Prostate gland (tissue), 2 donors: ENCODE measurements at places on chromosomes 7 and 10. TPM values are rescaled to one million over a fixed set of nuclear protein-coding genes. Genes with fewer than 3 reads are reported as not detected.

HHEX gene
- 3.0 TPM for total RNA-seq

TEX47 gene
- 1.8 TPM for total RNA-seq

DNA sequence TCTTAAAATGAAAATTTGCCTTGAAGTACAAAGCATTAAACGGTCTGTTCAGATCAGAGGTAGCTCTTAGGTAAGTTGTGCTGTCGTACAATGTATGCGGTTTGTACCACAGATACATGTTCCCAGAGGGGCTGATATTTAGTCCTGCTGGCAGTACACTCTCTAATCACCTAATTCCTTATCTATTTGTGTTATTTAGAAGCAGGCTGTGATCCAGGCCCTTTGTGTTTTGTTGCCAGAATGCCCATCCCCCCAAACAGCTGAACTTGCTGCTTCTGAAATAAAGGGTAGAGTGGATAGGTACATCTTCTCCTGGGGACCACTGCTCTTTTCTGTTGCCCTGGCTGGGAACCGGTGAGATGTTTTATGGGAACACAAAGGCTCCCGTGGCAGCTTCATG, 84.5 kb downstream of the SND1 start:
- DNase-seq = no peak

- no peak for DNase-seq
Observed at GRCh38 chr10:121822180-121822579, 105.7 kb downstream of the ATE1 start.

DNA sequence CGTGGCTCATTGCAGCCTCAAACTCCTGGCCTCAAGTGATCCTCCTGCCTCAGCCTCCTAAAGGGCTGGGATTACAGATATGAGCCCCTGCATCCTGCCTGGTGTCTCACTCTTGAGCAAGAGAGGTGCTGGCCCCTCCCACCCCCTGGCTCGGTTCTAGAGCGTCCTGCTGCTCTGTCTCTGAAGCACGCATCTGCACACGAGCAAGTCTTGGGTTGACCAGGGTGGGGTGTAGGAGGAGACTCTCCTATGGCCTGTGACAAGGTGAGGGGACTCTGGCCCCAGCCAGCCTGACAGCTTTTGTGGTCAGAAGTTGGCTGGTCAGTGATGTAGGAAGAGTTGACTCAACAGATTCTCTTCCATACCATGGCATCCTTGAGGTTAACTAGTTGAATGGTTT, 110.7 kb upstream of the CARD11 start:
- DNase-seq = no peak

CFAP46 gene
- 9.3 TPM for total RNA-seq

GRCh38 chr10:69866246-69866687, 64.6 kb downstream of the COL13A1 start:
- DNase-seq = no peak

GRCh38 chr7:138116892-138117291, 40.6 kb downstream of the AKR1D1 start:
- no peak for DNase-seq

DNA sequence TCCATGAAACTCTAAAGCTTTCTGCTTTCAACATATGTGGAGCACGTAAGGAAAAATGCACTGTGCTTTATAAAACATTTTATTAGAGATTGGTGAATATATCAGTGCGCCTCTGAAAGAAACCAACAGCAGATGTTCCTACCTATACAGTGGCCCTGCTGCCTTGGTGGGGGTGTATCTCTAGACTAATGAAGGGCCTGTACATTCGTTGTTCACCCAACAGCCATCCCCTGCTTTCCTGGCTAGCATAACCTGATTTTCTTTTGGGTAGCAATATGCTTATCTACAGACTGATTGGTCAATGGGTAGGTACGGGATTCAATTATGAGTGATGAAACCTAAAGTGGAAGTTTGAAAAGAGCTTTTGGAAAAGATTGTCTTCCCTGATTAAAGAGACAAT, 119.7 kb upstream of the FAM133B start:
- DNase-seq = no peak

DNA sequence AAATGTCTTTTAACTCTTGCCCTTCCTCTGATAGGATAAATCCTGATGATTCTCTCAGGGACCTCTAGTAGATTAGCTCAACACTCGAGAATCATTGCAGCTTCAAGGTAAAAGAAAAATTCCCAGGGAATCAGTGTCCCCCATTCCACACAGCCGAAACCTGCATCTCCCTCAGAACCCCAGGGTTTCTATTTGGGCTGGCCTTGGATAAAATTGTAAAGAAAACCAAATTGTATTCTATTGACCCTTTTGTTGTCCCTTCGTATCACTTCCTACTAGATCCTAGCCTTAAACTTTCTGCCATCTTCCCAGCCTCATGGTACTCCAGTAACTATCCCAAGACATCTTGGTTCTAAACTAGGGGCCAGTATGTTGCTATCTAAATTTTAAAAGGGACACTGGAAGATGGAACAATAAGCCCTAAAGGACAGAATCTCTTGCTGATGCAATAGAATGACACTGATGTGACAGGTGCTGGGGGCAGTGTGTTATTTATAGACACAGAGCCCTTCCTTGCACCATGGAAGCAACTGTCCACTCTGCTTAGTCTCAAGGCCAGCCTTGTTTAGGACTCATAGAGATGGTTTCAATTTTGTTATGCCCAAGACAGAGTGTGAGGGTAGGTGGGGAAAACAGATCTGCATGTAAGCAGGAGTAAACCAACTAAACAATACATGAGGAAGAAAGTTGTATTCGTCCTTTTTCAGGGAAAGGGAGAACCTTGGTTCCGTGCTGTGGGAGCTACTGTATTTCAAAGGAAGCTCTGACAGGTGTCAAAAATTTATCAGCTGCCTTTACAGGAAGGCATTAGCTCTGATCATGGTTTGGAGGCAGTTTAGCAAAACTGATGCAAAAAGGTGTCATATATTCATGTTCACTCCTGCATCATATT, 7.6 kb downstream of the ASB15 start:
- no peak for DNase-seq

- no peak for DNase-seq
Observed at GRCh38 chr10:45204954-45205775, 110.2 kb downstream of the OR13A1 start.

DNA sequence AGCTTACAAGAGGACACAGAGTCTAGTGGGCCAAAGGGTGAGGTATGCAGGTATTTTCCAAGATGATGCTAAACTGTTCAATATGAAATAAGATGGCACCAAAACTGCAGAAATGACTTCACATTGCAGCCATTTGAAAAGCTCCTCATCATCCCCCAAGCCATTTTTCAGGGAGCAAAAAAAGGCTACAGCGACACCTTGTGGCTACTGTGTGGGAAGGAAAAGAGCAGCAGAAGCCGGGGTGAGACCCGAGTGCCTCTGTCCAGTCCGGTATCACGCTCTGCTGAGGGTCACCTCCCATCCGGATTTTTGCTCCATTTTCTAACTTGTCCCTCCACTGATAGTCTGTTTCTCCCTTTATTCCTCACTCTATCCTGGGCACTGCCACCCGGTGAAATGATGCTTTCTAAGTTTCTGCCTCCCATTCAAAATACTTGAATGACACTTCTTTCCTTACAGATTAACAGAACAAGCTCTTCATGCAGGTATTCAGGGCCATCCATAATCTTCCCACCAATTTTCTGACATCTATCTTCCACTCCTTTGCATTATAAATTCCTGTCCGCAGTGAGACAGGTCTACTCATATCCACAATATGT, 220.2 kb downstream of the DGKI start:
- no peak for DNase-seq

GRCh38 chr10:13928451-13928850, 341.7 kb downstream of the PRPF18 start:
- no peak for DNase-seq

GRCh38 chr10:132336064-132336746, 4.2 kb downstream of the LRRC27 start:
- DNase-seq = no peak

GRCh38 chr7:47413526-47414341, 168.2 kb downstream of the TNS3 start:
- DNase-seq = no peak

DNA sequence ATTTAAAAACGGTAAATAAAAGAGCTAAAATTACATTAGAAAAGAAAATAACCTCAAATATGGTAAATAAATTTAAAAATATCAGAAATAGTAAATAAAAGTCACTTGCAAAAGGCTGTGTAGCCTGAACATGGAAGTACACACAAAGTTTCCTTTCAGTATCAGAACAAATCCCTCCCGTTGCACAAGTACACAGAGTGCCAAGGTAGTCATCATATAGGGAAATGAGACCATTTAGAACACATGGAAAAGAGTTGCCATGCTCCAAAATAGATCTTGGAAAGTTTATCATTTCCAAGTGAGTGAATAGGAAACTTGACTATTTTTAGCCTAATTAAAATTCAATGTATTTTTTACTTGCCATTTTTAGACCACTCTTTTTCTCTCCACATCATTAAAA, 11.6 kb downstream of the CALCR start:
- no peak for DNase-seq

- DNase-seq = no peak
Observed at GRCh38 chr7:70182521-70182920, 584.2 kb downstream of the AUTS2 start.

PNLIPRP3 gene
- not detected for total RNA-seq

- DNase-seq = no peak
Observed at GRCh38 chr7:28433699-28434219, 21.4 kb downstream of the CREB5 start.

ZKSCAN5 gene
- 13.2 TPM for total RNA-seq

CLEC5A gene
- total RNA-seq = 1.1 TPM

CPA2 gene
- not detected for total RNA-seq

GRCh38 chr7:66880053-66880452, 41.0 kb upstream of the TMEM248 start:
- DNase-seq = no peak

DNA sequence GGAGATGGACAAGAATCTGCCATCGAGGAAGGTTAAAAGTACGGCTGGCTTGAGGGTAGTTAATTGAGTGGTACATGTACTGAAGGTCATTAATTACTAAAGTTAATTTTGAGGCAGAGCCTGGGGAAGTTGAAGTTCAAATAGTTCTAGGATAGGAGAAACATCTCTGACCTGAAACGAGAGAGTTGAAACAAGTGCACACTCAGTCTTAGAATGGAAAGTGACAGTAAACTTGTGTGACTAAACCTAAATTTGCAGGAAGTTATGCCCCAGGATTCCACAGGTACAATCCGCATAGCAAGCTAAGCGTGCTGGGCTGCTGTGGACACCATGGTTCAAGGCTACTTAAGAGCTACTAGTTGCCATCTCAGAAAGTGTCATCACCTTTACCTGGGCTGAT, 209.9 kb downstream of the CHCHD3 start:
- no peak for DNase-seq

PGAM2 gene
- total RNA-seq = not detected

MRPS33 gene
- total RNA-seq = 43.0 TPM

- DNase-seq = no peak
Observed at GRCh38 chr7:134712196-134712595, 65.5 kb downstream of the BPGM start.

DNA sequence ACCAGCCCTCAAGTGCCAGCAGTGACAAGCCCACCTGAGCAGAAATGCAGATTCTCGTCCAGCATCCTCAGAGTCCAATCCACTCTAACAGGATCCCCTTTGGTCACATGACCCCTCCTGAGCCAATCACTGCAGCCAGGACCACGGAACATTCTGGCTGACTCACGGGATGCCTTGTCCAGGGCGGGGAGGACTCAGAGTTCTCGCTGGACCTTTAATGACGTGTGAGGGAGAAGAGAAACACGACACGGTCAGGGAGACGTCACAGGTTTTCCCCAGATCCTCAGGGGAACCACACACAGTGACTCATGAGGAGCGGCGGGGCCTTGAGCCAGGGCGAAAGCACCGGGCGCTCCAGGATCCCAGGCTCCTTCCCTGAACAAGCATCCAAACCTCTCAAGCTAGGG, 155.7 kb downstream of the PTPRN2 start:
- DNase-seq = peak; percentile 43

- no peak for DNase-seq
Observed at GRCh38 chr7:129845972-129846327, 106.8 kb downstream of the UBE2H start.

SPDYE2 gene
- total RNA-seq = 1.8 TPM

GRCh38 chr7:7100432-7100849, 81.9 kb upstream of the C1GALT1 start:
- DNase-seq = peak; percentile 75

DNA sequence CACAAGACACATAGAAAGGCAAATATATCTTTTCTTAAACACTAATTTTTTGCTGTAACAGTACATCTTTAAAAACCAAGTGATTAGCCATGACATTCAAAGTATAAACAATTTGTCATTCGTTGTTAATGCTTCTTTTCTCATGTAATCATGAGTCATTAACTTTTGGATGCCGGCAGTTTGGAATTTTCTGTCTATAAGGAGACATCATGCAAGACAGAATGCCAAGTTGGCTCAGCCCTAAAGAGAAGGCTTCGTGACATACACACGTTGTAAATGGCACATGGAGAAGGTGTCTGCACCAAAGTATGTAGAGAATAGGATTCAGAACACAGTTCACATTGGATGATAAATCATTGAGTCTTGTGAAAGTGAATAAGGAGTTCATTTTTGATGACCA, 35.9 kb downstream of the CCDC3 start:
- DNase-seq = no peak

DNA sequence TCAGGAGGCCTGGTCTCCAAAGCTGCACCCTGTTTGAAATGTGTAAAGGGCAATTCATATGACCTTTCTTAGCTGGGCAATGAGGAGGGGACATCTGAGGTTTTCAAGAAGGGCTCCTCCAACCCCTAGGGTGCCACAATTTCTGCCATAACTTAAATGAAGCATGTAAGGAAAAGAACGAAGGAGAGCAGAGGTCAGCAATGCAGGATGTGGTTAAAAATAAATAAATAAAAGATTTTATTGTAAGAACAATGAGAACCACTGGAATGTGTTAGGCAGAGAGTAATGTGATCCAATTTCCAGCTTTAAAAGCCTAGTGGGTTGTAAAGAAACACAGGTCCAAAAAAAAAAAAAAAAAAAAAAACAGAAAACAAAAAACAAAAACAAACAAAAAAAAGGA, 673.1 kb downstream of the TNS3 start:
- DNase-seq = no peak

DNA sequence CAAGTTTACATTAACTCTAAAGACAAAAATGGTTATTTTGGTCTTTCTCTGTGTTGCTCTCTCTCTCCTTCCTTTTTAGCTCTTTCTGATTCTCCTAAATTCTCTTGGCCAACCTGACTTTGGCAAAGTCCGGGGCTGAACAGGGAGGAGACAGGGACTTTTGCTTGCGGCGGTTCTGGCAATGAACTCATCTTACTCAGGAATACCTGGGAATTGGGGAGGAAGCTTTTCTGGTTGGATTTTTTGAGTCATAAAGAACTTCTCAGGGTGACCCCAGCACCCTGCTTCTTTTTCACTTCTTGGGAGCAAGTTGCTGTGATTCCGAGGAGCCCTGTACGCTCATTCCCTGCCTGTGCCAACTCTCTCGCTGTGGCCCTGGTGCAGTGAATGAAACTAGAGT, 16.0 kb downstream of the GATA3 start:
- no peak for DNase-seq

NPSR1 gene
- not detected for total RNA-seq

- no peak for DNase-seq
Observed at GRCh38 chr7:2644562-2645273, 12.9 kb downstream of the TTYH3 start.

STEAP2 gene
- 555 TPM for total RNA-seq
